ENCODE measurements at places on chromosomes 12 and 14.

GRCh38 chr14:70893858-70894291 is 13.4 kb upstream of the PCNX1 start:
- peak; percentile 37 for DNase-seq

GRCh38 chr14:47300796-47301195 is 374.6 kb downstream of the MDGA2 start:
- no peak for DNase-seq

GRCh38 chr14:91303091-91303923 is 58.8 kb upstream of the GPR68 start:
- peak; percentile 89 for DNase-seq

GRCh38 chr12:54385251-54385914 is 850 bp upstream of the ZNF385A start:
- DNase-seq: peak; percentile 69

DNA sequence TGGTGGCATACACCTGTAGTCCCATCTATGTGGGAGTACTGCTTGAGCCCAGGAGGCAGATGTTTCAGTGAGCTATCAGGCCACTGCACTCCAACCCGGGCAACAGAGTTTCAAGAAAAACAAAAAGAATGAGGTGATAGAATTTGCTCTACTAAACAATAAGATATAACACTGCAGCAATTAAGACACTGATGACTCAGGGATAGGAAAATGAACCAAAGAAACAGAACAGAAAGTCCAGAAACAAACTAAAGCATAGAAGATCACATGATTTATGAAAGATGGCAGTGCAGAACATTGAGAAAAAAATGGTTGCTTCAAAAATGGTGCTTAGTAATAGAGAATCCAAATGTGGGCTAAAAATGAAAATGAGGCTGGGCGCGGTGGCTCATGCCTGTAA is 65.2 kb upstream of the AP4S1 start:
- no peak for DNase-seq

DNA sequence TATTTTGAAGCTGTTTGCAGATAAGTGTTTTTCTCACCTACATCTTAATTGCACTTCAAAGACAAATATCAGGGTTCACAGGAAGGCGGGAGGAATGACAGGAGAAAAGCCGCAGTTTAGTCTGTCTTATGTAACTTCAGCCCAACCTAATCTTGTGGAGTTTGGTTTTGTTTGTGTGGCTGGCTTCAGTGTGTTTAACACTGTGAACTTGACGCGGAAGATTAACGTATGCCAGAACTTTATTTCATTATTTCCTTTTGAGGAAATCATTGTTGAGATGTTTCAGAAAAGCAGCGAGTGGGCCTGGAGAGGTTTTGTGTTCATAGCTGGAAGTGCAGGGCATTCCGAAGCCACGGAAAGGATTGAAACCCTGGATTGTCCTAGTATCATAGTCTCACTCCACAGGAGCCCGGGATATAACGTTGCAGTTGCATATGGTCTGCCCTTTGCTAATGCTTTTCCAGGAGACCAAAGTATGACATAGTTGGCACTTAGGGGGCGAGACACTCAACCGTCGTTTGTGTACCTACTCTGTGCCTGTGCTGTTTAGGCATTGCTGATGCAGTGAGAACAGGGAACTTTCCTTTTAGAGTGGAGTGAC is 2.0 kb downstream of the PELI2 start:
- no peak for DNase-seq

DNA sequence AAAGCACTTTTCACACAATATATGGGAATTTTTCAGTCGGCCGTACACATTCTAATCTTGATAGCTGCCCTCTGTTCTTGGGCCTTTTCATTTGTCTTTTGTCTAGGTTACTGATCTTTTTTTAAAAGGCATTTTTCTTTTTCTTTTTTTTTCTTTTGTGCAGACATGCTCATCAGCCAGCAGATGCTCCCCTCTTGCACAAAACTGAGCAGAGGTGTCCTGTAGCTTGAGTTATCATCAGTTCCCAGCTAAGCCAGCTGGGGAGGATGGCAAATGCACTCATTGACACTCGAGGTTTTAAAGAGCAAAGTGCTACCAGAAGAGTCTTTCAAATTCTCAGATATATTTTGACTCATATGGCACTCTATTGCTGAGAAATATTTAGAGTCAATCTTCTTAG is 913.9 kb upstream of the SEL1L start:
- no peak for DNase-seq

DNA sequence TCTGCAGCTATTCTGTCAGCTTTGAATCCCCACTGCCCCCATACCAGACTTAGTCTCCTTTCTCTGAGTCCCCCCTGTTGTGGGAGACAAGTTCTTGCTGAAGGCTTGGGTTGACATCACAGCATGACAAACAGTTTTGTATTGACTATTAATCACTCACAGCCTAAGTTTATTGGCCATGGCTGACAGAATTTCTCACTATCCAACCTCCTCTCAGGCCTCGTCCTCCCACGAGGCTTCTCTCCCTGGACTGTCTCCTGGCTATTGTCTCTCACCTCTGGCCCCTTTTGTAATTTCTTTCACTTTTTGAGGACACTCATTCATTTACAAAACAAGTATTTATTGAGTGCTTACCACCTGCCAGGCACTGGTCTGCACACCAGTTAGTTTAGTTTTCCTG is 35.2 kb upstream of the DCD start:
- no peak for DNase-seq

DNA sequence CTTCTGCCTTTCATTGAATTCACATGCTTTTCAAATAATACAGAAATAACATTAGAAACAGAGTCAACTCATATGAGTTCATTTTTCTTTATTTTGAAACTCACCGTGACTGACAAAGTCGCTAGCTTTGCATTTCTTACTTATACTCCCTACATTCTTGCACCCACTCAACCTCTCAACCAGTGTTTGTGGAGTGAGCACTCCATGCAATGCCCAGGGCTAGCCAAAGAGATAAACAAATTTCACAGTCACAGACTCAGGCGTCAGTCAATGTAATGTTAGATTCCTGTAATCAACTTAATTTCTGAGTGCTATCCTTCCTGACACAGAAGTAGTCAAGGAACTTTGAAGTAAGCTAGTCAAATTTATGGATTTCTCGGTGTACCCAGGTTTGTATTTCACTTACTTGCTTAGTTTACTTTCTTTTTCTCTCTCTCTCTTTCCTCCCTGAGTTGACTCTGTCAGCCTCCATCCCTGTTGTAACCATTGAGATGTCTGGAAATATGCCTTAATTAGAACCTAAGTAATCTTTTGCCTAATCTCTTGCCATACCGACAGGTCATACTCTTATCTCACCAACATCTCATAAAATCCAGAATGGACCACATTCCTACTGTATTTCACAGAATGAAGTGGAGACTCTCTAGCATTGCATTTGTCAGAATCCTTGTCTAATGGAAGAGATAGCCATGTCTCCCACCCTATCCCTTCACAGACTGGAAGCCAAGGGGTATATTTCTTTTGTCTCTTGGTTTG is 413.0 kb downstream of the AEBP2 start:
- DNase-seq: no peak

- DNase-seq: peak; percentile 18
These were observed 47.0 kb upstream of the SLC2A13 start for GRCh38 chr12:40152783-40153383.

DNA sequence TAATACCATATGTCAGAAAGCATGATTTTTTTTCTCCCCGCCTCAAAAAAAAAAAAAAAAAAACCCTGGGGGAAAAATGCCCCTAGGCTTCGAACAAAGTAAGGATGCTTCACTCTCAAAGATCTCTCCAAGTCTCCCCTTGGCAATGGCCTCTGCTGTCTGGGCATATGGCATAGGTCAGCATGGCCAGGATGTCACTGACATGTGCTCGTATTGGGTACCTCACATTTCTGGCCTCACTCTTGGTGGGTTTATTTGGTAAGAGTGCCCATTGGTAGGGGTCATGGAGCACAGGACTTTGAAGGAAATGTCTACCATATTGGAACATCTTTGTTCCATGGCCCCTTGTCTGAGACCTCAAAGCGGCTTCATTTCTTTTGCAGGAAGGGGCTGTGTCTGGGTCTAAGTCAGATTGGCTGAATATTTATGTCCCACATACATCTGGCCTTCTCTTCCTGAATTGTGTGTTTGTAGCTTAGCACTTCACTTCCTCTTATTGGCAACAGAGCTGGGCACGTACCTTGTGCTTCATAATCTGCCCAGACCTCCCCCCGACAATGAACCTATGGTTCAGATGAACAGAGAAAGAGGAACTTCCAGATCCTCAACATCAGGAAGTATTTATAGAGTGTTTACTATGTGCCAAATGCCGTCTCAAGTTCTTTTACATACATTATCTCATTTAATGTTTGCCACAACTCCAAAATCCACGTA is 36.3 kb upstream of the OAS1 start:
- DNase-seq: no peak

DNA sequence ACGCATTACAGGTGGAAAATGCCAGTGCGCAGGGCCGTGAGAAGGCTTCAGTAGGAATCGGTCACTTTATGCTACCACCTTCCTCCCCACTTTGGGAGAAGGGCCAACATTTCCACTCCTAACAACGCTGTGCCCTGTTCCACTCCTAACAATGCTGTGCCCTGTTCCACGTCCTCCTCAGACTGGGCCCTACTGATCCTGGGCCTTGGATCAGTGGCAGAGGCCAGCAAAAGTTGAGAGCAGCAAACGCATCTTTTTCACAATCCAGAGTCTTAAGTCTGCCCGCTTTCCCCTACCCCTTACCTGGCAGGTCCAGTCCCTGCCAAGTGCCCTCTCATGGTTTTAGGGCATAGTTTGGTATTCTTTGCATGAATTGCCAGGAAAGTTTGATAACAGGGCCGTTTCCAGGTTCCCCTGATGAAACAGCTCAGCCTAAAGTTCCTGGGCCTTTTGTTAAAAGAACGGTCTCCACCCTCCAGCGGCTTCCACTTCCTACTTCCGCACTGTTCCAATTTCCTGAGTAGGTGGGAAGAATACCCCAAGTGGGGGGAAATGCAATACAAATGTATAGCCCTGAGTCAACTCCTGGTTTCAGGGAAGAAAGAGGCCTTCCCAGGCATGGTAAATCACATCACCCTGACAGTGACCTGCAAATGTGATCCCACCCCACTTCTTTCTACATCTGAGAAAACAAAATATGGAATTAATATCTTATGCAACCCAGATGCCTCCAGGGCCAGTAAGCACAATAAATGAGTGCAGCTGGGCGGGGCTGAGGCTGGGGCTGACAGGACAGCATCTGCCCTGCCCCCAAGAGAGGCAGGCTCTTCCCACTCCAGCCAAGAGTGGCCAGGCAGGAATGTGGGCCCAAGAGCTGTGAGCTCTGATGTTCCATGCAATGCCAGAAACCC is 15.0 kb downstream of the KCTD10 start:
- DNase-seq: no peak

GRCh38 chr12:49089821-49090773 is 4.5 kb downstream of the DHH start:
- no peak for DNase-seq

Measured in GM20000 (cell line).